Stimulated activated CD8-positive, alpha-beta memory T cell treated with anti-CD3 and anti-CD28 coated beads, Interleukin-7, amount 100 ng/mL, for 1 hour (primary cell): ENCODE measurements at places on chromosomes 2 and 18.

DNA sequence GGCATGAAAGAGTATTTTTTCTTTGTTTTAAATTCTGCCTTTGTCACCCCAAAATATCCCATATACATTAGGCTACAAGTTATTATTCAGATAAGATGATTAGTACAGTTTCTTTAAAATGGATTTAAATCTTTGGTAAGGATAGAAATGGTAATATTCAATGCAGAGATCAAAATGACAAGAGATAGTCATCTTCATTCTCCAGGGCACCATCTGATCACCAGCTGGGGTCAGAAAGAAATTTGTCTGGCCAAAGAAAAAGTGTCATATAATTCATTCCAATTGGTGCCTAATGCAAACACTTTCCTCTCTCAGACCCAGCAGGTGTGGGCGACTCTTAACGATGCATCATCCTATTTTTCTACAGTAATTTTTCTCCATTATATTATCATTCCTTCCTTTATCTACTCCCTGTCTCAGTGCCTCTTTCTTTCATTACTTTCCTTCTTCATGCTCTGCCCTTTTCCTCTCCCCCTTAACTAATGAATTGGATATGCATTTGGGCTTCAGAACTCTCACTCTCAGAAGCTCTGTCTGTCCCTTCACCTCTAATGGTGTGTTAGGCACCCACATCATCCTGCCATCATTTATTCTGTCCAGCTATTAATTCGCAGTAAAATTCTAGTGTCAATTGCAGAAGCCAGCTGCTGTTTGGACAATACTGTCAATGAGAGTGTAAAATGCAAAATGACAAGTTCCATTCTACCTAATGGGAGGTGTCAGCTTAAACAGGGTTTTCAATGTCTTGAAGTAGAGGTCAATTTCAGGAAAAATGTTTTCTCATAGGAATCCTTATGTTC, 570.5 kb downstream of the TDRD15 start:
- no peak for DNase-seq

DNA sequence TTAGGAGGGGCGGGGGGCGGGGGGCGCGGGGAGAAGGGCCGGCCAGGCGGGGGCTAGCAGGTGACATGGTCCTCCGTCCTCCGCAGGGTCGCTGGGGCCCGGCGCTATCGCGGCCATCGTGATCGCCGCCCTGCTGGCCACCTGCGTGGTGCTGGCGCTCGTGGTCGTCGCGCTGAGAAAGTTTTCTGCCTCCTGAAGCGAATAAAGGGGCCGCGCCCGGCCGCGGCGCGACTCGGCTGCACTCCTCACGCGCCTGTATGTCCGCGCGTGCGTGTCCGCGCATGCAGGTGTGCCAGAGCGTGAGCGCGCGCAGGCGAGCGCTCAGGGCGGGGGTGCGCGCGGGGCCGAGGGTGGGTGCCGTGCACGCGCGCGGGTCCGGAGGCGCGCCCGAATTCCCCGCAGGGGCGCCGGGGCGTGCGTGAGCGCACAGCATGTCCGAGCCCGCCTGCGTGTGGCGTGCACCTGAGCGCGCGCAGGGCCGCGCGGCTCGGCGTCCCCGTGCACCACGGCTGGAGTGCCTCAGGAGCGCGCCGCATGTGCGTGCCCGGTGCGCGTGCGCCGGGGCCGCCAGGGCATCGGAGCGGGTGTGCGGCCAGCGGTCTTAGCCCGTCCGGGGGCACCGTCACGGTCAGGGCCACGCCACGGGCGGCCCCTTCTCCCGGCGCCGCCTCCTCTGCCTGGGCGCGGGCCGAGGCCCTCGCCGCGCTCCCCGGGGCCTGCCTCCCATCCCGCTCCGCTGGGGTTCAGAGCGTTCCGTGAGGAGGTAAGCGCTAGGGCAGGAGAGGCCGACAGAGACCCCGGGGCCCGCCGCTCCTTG, 6.3 kb downstream of the SNORC start:
- DNase-seq, result no peak

DNA sequence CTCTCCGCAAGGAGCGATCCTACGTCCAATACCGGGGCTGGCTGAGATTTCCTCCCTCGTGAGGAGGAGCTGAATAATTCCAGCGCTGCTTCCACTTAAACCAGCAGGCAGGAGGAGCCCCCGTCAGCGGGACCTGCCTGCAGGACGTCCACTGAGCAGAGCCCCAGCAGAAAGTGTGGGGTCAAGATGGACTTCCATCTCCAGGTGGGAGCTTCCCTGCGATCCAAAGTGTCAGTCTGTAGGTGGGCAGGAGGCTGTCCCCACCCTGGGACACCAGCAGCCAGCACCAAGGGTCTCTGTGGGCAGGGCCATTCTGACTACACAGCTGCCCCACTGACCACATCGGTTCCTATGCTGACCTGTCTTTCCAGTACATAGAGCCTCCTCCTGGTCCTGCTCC, 462 bp upstream of the OTOS start:
- no peak for DNase-seq

DNA sequence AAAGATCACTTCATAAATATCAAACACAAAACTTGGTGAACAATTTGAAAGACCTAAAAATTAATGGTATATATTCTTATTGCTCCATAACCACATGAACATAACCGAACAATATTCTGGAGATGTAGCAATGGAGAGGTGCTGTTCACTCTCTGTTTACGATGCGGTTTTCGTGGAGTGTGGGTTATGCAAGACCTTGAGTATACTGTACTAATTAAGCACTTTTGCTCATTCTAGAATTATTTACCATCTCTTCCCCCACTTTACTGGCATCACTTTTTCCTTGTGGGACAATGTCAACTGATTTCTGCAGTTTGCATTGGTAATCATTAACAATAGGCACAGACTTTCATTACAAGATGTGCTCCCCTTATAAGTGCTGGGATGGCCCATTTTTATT, 97.6 kb downstream of the RAPH1 start:
- DNase-seq, result no peak

DNA sequence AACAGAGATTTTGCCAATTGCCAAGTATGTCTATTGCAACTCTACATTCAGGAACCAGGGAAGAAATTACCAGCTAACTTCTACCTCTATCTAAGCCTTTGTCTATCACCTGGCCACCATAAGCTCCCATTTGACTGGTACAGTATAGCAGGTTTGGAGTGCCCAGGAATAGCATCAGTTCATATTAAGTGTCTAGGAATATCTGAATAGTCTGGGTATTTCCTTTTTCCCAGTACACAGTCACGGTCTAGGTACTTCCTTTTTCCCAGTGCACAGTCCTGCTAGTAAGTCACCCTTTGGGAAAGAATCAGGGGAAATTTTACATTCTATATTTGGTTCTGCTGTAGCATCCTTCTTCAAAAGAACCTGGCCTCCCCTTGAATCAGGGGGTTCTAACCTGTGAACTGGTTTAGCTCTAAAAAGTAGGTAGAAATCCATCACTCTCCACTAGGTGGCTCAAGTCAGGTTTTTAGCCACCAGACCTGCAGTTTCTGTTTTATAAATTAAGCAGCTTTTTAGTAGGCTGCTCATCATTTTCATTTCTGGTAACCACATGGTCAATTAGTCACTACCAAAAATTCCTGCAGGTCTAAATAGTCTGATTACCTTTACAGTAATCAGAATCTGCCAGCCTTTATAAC, 49.3 kb upstream of the DNAJC10 start:
- no peak for DNase-seq

GRCh38 chr2:109383505-109384307, 230.1 kb downstream of the SEPTIN10 start:
- no peak for DNase-seq

DNA sequence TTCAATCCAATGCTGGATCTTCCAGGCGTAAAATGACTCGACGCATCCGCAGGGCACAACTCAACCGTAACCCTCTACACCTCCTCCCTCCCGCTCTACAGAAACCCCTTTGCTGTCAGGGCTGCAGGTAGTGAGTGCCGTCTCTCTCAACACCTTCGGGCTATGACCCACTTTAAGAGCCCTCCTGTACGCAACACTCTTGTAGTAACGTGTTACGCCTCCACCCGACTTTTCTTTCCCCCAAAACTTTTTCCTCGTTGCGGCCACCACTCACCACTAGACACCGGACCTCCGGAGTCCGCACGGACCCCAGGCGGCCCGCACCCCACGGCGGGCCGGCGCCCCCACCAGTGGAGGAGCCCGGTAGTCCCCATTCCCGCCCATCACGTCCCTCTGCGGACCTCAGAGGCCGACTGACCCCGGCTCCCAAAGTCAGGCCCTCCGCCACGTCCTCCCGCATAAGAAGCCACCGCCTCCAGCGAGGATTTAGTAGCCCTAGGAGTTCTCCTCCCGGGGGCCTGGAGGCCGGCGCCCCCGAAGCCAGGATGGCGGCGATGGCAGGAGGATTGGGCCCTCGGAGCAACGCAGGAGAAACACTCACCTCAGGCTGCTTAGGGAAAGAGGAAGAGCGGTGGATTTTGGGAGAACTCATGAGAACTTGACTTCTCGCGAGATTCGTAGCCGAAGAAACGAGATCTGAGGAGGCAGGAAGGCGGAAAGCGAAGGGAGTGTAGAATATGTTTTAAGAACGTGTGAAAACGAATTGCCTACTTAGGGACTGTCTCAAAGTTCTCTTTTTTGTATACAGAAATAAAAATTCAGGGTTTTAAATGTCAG, 5.0 kb upstream of the C18orf32 start:
- DNase-seq, result peak; percentile 58

DNA sequence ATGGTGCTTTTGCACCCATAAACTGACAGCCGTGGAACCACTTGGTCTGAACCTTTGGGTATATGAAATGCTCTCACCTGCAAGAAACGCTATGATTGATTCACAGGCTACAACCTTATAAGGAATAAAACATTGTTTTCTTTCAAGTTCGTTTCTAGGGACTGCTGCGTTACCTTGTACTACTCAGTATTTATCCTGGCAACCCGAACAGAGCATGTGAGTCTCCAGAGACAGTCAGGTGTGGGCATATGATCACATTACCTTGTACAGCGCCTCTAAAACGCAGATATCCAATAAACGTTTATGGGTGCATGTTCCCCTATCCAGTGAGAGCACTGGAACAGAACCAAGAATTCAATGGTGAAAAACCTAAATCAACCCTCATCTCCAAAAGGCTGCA, 1.7 kb downstream of the CCBE1 start:
- no peak for DNase-seq

GRCh38 chr2:96116424-96116878, at the start of gene ADRA2B:
ADRA2B (minus strand) TSS chr2:96116571; CDS start chr2:96116149, 422 bp downstream.
- DNase-seq, result peak; percentile 66

- no peak for DNase-seq
Observed at GRCh38 chr2:106782681-106783080, 103.3 kb downstream of the ST6GAL2 start.

GRCh38 chr2:201631041-201631440, 12.3 kb downstream of the TMEM237 start:
- DNase-seq, result no peak

DNA sequence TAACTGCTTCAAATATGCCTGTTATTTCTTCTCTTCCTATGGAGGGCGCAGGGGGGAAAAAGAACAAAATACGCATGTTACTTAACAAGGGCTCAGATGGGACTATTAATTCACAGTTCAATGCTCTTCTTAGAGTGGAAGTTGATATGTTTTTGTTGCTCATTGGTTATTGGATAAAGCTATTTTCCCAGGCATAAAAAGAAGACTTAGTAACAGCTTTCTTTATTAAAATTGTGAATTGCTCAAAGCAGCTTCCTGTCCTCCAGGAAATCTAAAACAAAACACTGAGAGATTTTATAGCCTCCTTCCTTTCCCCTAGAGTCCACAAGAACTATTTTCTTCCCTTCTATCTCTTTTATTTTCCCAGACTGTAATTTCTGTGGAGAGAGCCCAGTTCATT, 180.8 kb downstream of the SH3BP4 start:
- no peak for DNase-seq

- DNase-seq, result no peak
Observed at GRCh38 chr2:45941531-45942236, 290.2 kb downstream of the PRKCE start.

DNA sequence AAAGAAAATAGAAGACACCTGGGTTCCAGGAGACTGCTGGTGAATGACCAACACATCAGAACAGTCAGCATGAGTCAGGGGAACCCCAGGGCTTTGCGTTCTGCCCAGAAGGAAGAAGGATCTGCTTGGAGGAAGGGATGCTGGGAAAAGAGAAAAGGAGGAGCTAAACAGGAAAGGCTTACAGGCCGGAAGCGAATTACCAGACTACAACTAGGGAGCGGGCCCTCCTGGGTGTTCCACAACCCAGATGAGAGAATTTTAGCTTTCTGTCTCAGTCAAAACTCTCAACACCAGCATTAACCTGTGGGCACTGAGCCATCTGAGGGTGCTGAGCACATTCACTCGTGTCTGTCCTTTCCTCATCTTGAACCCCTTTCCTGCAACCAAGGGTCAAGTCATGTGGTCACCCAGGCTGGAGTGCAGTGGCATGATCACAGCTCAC, 19.2 kb downstream of the CDC42EP3 start:
- no peak for DNase-seq

- no peak for DNase-seq
Observed at GRCh38 chr18:74453642-74454198, 3.4 kb downstream of the DIPK1C start.

DNA sequence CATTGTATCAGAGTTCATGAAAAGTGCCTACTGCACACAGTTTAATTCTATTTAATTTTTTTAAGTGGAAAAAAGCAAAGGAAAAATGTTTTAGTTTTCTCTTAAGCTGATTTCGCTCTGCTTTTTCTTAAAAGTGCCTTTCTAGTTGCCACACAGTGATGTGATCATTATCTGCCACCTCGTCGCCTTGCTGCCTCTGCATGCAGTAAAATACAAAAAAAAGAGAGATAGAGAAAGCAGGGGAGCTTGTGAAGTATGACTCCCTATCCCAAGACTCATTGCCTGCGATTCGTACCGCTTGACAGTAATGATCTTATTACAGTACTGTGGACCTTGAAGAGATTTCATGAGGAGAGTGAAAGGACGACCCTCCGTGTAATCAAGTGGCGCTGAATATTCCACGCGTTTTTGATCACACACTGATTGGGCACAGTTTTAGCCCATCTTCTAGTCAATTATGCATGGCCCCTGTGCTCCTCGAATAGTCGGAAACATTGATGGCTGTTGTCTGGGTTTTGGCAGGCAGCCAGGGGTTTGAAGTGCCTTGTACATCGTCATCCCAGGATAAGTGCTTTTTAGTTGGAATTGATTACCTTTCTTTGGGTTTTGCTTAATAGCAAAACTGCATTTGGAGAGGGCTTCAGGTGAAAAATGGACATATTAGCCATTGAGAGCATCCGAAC, 188.3 kb downstream of the GBX2 start:
- no peak for DNase-seq

DNA sequence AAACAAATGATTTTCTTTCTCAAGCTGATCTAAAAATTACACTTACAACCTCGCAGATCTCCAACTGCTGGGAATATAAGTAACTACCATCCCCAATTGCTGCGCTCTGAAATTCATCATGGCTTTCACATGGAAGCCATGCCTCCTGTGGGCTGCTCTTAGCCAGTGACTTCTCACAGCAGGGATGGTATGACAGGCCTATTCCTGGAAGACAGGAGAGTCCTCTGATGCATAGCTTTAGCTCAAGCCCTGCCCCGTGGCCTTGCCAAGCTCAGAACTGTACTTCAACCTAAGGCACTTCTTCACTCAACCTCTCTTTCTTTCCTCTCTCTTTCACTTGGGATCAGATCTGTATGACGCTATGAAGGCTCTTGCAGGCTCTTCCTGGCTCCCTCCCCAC, 12.6 kb upstream of the ELAC1 start:
- DNase-seq, result no peak
